ENCODE measurements at places on chromosomes 7 and 10.

- DNase-seq = no peak
Measured at GRCh38 chr7:42722198-42722597, 189.7 kb downstream of the C7orf25 start.

DNA sequence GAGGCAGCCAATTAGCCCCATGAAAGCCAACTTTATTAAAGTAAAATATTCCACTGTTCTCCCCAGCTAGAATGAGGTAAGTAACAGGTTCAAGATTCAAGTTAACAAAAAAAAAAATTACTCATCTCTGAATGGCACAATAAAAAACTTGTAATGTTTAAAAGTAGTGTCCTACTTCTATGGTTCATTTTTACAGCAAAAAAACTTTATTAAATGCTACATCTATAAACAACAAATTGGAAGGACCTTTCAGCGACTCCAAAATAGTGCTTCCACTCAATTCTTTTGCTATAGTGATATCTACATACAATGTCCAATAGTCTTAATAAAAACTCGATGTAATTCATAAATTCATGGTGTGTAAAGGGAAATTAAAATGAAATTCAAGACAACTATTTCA lies 59.2 kb downstream of the EZH2 start:
- no peak for DNase-seq

- DNase-seq = no peak
Measured at GRCh38 chr7:159048656-159049055, 96.0 kb downstream of the VIPR2 start.

- DNase-seq = no peak
Measured at GRCh38 chr10:43376828-43377423, 5.5 kb downstream of the FXYD4 start.

DNA sequence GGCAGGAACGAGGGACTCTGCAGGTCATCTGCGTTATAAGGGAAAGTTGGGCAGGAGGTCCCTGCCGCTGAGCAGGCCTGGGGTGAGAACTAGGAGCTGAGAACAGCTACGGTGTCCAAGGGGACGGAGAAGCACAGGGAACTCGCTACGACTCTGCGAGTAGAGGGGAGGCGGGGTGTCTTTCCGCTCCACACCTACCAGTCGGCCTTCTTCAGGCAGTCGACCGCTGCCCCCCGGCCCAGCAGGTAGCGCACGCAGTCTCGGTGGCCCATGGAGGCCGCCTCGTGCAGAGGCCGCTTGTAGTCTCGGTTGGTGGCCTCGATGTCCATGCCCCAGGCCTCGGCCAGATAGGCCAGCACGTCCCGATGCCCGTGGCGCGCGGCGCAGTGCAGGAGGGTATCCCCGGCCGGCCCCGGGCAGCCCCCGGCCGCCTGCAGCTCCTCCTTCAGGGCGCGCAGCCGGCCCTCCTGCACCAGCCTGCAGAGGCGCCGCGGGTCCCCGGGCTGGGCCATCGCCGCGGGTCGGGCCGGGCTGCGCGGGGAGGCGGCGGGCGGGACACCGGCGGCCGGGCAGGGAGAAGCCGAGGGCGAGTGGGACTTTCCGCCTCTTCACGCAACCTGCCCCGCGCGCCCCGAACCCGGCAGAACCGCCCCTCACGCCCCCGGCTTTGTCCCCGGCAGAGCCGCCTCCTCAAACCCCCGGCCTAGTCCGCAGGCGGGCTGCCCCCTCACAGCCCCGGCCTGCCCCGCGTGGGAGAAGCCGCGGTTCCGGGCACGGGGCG lies 660 bp downstream of the ANKRD16 start:
- DNase-seq = peak; percentile 35

- no peak for DNase-seq
Measured at GRCh38 chr7:54738737-54739136, 20.3 kb downstream of the SEC61G start.

DNA sequence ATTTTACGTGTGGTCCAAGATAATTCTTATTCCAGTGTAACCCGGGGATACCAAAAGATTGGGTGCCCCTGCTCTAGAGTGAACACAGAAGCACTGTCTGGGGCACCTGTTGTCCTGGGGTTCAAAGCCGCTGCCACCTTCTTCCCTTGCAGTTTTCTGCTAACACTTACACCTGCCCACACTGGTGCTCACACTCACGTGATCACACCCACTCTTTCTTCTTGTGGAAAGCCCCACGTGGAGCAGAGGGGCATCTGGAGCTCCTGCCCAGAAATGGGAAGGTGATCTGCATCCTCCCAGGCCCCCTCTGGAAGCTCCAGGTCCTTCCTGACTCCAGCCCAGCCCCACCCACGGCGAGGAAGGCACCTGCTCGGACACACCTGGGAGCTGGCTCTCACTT lies 42.9 kb downstream of the PTPRN2 start:
- no peak for DNase-seq

DNA sequence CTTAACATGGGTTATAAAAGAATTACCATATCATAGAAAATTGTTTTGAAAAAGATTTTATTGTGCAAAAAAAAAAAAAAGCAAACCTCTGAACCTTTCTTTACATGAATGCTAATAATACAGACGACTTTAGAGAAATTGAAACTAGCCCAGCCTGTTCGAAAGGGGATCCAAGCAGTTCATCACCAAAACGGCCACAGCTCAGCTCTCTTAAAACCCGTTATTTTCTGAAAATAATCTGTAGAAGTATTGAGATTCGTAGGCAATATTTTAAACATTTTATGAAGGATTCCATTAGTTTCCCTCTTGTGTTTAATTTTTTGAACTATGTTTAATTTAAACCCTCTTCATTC lies 9.9 kb upstream of the GSAP start:
- no peak for DNase-seq

DNA sequence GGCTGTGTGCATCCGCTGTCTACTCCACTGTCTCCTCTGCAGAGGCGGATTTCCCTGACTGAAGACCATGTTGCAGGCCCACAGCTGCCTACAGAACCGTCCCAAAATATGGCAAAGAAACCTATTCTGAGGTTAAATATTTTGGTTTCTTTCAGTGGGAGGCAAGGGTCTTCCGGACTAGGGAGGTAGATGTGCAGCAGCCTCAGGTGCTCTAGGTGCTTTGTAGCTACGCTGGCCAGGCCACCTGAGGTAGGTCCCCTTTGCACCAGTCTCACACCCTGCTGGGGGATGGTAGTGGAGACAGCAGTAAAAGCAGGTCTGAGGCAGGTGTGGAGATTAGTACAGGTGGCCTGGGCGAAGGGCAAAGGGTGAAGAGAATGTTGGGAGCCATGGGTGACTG lies 8.2 kb upstream of the PILRB start:
- DNase-seq = no peak

All from CD4-positive, alpha-beta T cell treated with Interleukin-21 for 1 hour (primary cell).